Mammary microvascular endothelial cell (primary cell): ENCODE measurements at places on chromosomes 1 and 21. TPM values are rescaled to one million over a fixed set of nuclear protein-coding genes. Genes with fewer than 3 reads are reported as not detected.

Gene SPATA21
- total RNA-seq, result not detected in 2 replicates

Gene KRTAP20-4
- total RNA-seq, result not detected in 2 replicates

Gene THEMIS2
- total RNA-seq, result 13.9 and 18.1 TPM in 2 replicates

Gene KCNQ4
- total RNA-seq, result not detected in 2 replicates

Gene RSPO1
- not detected in 2 replicates for total RNA-seq

Gene LCE6A
- total RNA-seq, result not detected in 2 replicates

Gene S100A8
- total RNA-seq, result not detected in 2 replicates

Gene AGMAT
- 1.6 and 2.5 TPM in 2 replicates for total RNA-seq

Gene CEPT1
- total RNA-seq, result 20.1 and 24.0 TPM in 2 replicates

Gene OLIG2
- not detected in 2 replicates for total RNA-seq

Gene VHLL
- total RNA-seq, result not detected in 2 replicates

Gene KRTAP7-1
- total RNA-seq, result not detected in 2 replicates

Gene ADAM30
- total RNA-seq, result not detected in 2 replicates

Gene POFUT2
- 15.1 and 16.1 TPM in 2 replicates for total RNA-seq

Gene ITLN1
- total RNA-seq, result not detected in 2 replicates

Gene DDI2
- 7.8 and 7.9 TPM in 2 replicates for total RNA-seq

Gene S100A7A
- not detected in 2 replicates for total RNA-seq

Gene CA6
- not detected in 2 replicates for total RNA-seq

Gene CFAP141
- total RNA-seq, result not detected in 2 replicates

Gene SLC44A5
- total RNA-seq, result 0.44 and 0.47 TPM in 2 replicates

Gene TMEM82
- total RNA-seq, result not detected in 2 replicates

Gene C1orf87
- total RNA-seq, result not detected in 2 replicates

Gene FOXO6
- total RNA-seq, result 0.05 and 0.47 TPM in 2 replicates

Gene OR2L13
- not detected in 2 replicates for total RNA-seq

Gene CD48
- total RNA-seq, result not detected in 2 replicates

Gene ZFP69
- total RNA-seq, result 2.1 and 2.4 TPM in 2 replicates

Gene TCEA3
- 0.40 and 0.44 TPM in 2 replicates for total RNA-seq

Gene COL16A1
- total RNA-seq, result 0.20 and 0.67 TPM in 2 replicates

Gene DEPDC1
- 24.8 and 28.8 TPM in 2 replicates for total RNA-seq

Gene CCT8
- total RNA-seq, result 246 and 273 TPM in 2 replicates

Gene MXRA8
- total RNA-seq, result 0.20 and 0.34 TPM in 2 replicates

Gene FCMR
- total RNA-seq, result 0.13 TPM in 1 of 2 replicates, not detected in the other

Gene MARK1
- total RNA-seq, result 0.69 and 0.80 TPM in 2 replicates

Gene OXCT2
- 0.73 and 2.7 TPM in 2 replicates for total RNA-seq

Gene FAM3B
- not detected in 2 replicates for total RNA-seq

Gene AMPD1
- not detected in 2 replicates for total RNA-seq

Gene ITGB2
- not detected in 2 replicates for total RNA-seq

Gene RNU1-1
- total RNA-seq, result under 0.01 TPM in 1 of 2 replicates, not detected in the other

Gene LY9
- not detected in 2 replicates for total RNA-seq

Gene G0S2
- 52.2 and 54.6 TPM in 2 replicates for total RNA-seq

Gene ERICH3
- not detected in 2 replicates for total RNA-seq

Gene EPHB2
- total RNA-seq, result 29.1 and 32.1 TPM in 2 replicates

Gene CHIA
- total RNA-seq, result not detected in 2 replicates

Gene SPRR3
- total RNA-seq, result not detected in 2 replicates

Gene BEST4
- total RNA-seq, result not detected in 2 replicates

Gene PIGR
- not detected in 2 replicates for total RNA-seq

Gene FCRL1
- not detected in 2 replicates for total RNA-seq
